Tibial artery (tissue), 4 donors: ENCODE measurements at places on chromosomes 16 and 17.

- no peak for DNase-seq
These were observed 12.3 kb downstream of the SDR42E2 start for GRCh38 chr16:22174642-22175041.

- DNase-seq: no peak
These were observed 10.5 kb upstream of the TEKT3 start for GRCh38 chr17:15351925-15352324.

- no peak for DNase-seq
These were observed 137.2 kb upstream of the RPH3AL start for GRCh38 chr17:489758-490329.

DNA sequence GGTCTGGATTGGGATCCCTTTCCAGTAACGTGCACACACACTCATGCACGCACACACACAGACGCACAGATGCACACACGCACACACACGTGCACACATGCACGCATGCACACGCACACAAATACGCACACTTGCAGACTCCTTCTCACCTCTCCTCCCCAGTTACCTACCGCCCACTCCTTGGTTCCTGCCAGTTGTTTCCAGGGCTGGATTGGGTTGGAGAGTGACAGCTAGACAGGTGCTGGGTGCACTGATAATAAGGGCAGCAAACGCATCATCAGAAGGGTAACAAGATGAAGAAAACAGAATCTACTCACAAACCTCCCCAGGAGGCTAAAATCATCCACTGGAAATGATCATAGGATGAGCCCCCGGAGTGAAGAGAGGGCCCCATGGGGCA is 45.0 kb downstream of the HSBP1 start:
- no peak for DNase-seq

DNA sequence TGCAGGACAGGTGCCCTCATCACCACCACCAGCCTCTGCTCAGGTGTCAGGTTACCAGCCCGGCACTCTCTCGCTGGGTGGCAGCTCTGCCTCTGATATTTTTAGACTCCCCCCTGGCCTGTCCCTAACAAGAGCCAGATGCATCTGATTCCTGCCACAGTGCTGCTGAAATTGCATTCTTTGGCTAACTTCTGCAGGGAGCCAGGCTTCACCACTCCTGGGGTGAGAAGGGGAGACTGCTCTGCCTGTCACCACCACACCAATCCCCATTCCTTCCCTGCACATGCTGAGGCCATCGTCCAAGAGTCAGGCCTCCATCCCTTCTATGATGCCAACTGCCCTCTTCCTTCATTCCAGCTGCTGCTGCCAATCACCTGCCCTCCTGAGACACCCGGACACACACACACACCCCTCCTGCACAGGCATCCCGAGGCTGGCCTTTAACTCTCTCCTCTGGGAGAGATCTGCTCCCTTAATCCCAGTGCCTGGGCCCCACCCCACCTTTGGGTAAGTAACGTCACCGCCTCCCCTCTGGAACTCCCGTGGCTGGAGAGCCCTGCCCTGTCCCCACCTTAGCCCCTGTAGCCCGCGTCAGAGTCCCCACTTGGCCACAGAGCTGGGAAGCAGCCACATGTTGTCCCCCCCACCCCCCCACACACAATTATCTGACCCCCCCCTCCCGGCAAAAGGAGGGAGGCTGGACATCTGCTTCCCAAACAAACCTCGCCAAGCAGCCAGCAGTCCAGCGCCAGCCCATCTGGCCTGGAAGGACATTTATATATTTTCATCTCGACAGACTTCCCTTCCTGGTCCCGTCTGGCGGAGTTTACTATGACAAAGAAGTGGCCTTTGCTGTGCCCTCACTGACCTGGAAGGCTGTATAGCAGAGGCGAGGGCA is 2.8 kb downstream of the EMP2 start:
- DNase-seq: peak; percentile 77

GRCh38 chr16:57574646-57575467 is 32.4 kb downstream of the ADGRG5 start:
- DNase-seq: no peak

DNA sequence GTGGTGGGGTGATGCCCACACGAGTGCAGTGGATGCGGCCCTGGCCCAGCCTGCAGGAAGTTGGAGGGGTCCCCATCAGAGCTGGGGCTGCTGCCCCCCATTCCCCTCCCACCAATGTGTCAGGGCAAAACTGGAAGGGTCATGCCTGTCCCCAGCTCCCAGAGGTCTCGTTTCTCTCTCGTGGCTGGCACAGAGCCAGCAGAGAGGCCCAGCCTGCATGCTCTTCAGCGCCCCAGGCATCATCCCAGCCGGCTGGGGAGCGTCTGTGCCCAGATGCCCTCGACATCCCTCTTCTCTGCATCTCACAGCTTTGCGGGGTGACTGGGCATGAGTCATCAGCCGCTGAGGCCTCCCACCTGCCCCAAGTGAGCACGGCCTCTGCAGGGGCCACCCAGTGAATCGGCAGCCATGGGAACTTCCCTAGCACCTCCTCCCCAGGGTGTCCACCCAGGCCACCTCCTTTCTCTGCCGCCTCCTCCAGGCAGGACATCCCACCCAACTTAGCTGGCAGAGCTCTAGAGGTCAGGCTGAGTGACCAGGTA is 9.8 kb upstream of the CSNK1D start:
- DNase-seq: no peak
